ENCODE measurements at places on chromosomes 5 and 9.

DNA sequence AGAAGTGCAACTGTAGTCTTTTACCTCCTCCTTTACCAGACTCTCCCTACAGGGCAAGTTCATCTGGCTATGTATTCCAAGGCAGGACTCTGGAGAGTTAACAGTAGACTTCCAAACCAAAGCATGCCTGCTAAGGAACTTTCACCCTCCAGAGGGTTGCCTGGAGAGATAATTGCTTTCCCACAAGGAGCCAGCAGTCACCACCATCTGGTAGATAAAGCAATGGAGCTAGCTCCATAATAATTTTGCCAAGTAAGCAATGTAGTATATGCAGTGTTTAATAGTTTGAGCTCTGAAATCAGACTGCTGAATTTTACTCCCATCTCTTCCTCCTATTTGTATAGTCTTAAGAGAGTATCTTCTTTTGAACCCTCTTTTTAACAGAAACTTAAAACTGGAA, 566.8 kb upstream of the PTGER4 start:
- no peak overlapping the region for H3K4me3 ChIP-seq
- no peaks in the 10 kb centered on the region for H3K27me3 ChIP-seq

DNA sequence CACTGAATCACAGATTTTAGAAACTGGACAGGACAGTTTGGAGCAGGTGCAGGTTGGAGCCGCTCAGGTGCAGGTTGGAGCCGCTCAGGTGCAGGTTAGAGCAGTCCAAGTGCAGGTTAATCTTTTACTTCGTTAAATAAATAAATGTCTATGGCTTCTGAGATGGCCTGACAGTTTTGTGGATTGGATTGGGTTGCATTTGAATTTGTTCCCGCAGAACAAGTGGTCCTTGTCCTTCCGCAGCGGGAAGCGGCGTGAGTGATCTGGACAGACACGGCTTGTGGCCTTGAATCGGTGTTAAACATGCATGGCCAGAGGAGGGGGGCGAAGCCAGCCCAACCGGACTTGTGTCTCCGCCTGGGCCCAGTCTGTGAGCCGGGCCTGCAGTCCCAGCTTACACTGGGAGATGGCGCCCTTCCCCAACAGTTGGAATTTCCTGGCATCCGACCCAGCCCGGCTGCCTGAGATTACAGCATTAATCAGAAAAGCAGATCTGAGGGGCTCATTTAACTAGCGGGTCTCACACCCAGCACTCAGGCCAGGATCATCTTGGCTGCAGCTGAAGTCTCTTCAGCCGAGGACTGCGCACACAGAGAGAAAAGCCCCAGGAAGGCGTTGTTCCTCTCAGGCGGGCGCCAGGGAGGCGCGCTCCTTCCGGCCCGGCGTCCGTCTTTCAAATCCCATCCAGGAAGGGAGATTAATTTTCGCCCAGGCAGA, 1.5 kb upstream of the OLFM1 start:
- DNase-seq, result peak; percentile 31
- H3K36me3 ChIP-seq, result no peaks in the 10 kb centered on the region
- H3K27me3 ChIP-seq, result peaks cover 64% of the 10 kb centered on the region
- peaks cover 7% of the 10 kb centered on the region for H3K4me1 ChIP-seq
- peak overlapping the region; percentile 78 for H3K27ac ChIP-seq

DNA sequence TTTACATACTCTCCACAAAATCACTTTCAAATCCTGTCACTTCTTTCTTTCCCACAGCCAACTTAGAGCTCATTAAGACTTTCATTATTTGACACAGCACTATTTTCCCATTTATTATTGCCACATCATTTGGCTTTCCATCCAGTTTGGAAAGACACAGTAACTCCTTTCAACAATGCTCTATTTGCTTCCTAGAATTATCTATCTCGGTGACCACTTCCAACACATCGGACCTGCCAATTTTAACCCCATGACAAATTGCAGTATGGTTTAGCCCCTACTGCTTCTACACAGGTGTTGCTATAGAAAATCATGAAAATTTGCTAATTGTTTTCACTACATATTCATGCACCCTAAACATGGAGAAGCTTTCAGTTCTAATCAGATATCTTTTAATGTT, 190.6 kb upstream of the COX7C start:
- DNase-seq, result no peak
- H3K4me1 ChIP-seq, result no peaks in the 10 kb centered on the region
- no peaks in the 10 kb centered on the region for H3K36me3 ChIP-seq
- H3K27me3 ChIP-seq, result no peaks in the 10 kb centered on the region
- no peak overlapping the region for H3K27ac ChIP-seq
- no peak overlapping the region for H3K4me3 ChIP-seq

DNA sequence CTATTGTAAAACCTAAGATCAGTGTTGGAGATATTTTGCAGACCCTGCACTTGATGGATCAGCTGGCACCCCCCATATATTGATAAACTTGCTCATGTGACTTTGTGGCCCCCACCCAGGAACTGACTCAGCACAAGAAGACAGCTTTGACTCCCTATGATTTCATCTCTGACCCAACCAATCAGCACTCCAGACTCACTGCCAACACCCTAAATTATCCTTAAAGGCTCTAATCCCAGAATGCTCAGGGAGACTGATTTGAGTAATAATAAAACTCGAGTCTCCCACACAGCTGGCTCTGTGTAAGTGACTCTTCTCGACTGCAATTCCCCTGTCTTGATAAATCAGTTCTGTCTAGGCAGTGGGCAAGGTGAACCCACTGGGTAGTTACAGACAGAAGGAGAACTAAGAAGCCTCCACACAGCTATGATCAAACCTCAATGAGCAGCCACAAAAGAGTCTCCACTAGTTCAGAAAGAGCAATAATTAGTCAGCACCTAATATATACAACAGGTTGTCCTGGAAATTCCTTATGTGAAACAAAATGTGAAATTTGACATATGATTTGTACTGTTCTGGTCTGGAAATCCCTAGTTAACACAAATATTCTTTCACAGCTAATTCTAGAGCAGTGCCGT, 52.2 kb downstream of the ACTL7B start:
- H3K4me3 ChIP-seq, result no peak overlapping the region
- no peaks in the 10 kb centered on the region for H3K4me1 ChIP-seq
- no peak overlapping the region for H3K27ac ChIP-seq
- no peak for DNase-seq

GRCh38 chr9:4829969-4830368, 37.2 kb downstream of the RCL1 start:
- peaks cover 49% of the 10 kb centered on the region for H3K36me3 ChIP-seq
- H3K27ac ChIP-seq, result no peak overlapping the region
- H3K27me3 ChIP-seq, result no peaks in the 10 kb centered on the region
- H3K4me1 ChIP-seq, result peaks cover 14% of the 10 kb centered on the region
- no peak overlapping the region for H3K4me3 ChIP-seq

GRCh38 chr5:142819825-142820224, 49.6 kb downstream of the ARHGAP26 start:
- no peaks in the 10 kb centered on the region for H3K36me3 ChIP-seq
- H3K4me3 ChIP-seq, result no peak overlapping the region
- peaks cover 13% of the 10 kb centered on the region for H3K4me1 ChIP-seq
- no peak for DNase-seq
- no peaks in the 10 kb centered on the region for H3K27me3 ChIP-seq

DNA sequence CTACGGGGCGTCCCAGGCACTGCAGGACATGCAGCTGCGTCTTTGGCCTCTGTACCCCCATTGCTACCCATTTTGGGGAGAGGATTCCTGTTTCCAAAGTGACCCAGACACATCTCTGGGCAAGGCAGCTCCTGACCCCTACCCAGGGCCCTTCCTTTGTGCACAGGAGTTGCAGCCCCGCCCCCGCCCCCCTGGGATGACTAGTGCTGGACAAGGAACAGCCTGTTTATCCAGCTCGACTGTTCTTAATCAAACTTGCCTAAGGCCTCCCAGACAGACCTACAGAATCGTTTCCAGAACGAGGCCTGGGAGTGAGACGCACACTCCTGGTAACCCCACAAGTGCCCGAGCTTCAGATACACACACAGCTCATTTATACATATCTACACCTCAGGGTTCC, 13.2 kb downstream of the DIPK1B start:
- H3K4me1 ChIP-seq, result peaks cover 65% of the 10 kb centered on the region
- H3K36me3 ChIP-seq, result peaks cover 42% of the 10 kb centered on the region
- H3K4me3 ChIP-seq, result no peak overlapping the region
- DNase-seq, result no peak
- peak overlapping the region; percentile 9 for H3K27ac ChIP-seq
- no peaks in the 10 kb centered on the region for H3K27me3 ChIP-seq

GRCh38 chr9:110650261-110650660, 18.3 kb upstream of the MUSK start:
- H3K27ac ChIP-seq, result no peak overlapping the region
- no peak for DNase-seq
- H3K27me3 ChIP-seq, result no peaks in the 10 kb centered on the region
- no peak overlapping the region for H3K4me3 ChIP-seq
- H3K36me3 ChIP-seq, result no peaks in the 10 kb centered on the region

DNA sequence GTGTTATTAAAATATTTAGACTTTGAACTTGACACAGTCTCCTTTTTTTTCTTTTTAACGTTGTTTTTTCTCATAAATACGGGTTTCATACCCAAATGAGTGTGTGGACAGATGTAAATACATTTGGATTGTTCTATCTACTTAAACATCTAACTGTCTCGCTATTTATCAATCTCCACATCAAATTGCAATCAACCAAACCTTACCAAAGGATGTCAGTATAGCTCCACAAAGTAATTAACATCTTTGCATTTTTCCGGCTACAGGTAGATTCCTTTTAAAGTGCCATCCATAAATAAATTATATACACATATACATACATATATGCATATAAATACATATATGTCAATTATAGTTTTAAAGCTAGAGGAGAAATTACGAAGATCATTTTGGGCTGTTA, 705 bp upstream of the CDH10 start:
- no peak for DNase-seq
- H3K27ac ChIP-seq, result no peak overlapping the region
- no peaks in the 10 kb centered on the region for H3K36me3 ChIP-seq
- no peaks in the 10 kb centered on the region for H3K4me1 ChIP-seq
- no peaks in the 10 kb centered on the region for H3K27me3 ChIP-seq

GRCh38 chr5:155923784-155924183, 403.2 kb upstream of the SGCD start:
- H3K4me1 ChIP-seq, result no peaks in the 10 kb centered on the region
- H3K27ac ChIP-seq, result no peak overlapping the region
- DNase-seq, result no peak
- H3K36me3 ChIP-seq, result no peaks in the 10 kb centered on the region

GRCh38 chr9:121674952-121675351, 23.5 kb downstream of the DAB2IP start:
- no peak for DNase-seq
- H3K36me3 ChIP-seq, result no peaks in the 10 kb centered on the region
- no peak overlapping the region for H3K27ac ChIP-seq
- peaks cover 11% of the 10 kb centered on the region for H3K27me3 ChIP-seq
- no peaks in the 10 kb centered on the region for H3K4me1 ChIP-seq

GRCh38 chr9:106146066-106146840, 451.9 kb downstream of the TMEM38B start:
- H3K4me1 ChIP-seq, result no peaks in the 10 kb centered on the region
- no peaks in the 10 kb centered on the region for H3K36me3 ChIP-seq
- DNase-seq, result no peak
- H3K4me3 ChIP-seq, result no peak overlapping the region

- peaks cover 2% of the 10 kb centered on the region for H3K4me1 ChIP-seq
- DNase-seq, result no peak
- H3K27me3 ChIP-seq, result no peaks in the 10 kb centered on the region
- H3K36me3 ChIP-seq, result peaks cover 49% of the 10 kb centered on the region
- H3K4me3 ChIP-seq, result no peak overlapping the region
These were observed 40.9 kb upstream of the SUSD3 start for GRCh38 chr9:93017621-93018020.

DNA sequence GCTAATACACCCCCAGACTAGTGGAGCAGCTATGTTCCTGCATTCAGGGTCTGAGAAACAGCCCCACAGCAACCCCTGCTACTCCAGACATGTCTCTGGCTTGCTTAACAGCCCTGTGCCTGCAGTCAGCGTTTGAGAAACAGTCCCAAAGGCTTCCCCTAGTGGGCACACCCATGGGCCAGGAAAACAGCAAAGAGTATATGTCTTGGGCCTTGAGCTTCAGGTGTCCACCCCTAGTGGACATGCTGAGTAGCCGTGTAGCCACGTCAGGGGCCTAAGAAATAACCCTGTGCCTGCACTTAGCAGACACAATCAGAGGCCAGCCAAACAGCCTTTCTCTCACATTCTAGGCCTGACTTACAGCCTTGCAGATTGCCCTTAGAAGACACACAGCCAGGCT, 698.6 kb downstream of the PTPRD start:
- H3K27me3 ChIP-seq, result no peaks in the 10 kb centered on the region
- no peaks in the 10 kb centered on the region for H3K4me1 ChIP-seq
- H3K36me3 ChIP-seq, result peaks cover 6% of the 10 kb centered on the region
- DNase-seq, result no peak
- H3K4me3 ChIP-seq, result no peak overlapping the region

DNA sequence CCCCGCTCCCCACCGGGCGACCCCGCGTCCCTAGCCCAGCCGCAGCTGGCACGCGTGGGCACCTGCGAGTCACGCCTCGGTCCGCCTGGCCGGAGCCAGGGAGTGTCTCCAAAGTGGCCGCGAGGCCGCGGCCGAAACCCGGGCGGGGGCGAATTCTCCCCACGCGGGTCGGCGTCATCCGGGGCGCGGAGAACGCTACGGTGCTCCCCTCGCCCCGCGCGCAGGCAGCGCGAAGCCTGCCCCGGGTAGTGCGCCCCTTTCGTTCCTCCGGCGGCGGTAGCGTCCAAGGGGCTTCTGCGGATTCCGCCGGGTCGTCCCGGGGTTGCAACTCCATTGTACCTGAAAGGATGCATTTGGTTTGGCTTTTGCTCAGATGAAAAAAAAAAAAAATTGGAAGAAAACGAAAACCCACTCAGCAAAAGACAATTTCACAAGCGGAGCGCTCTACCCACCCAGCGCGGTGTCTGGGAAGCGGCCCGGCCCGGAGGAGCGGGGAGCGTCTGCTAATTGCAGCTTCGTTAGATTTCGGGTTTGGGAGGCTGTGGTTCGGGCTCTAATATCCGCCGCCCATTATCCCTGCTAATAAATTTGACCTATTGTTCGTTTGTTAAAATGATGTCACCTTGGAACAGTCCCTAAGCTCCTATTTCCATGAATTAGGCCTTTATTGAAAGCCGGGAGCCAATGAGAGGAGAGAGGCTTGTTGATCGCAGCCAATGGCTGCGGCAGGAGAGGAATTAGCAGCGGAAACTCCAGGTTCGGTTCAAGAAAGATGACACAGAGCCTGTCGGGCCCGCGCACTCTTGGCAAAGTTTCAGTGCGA, at the start of gene TLX3:
Gene TLX3, plus strand, starts transcription at position 796 of the 823 bp plus-strand sequence. CDS start 118 bp downstream, outside the sequence.
- no peak for DNase-seq
- H3K27me3 ChIP-seq, result peaks cover 59% of the 10 kb centered on the region
- peak within 1 kb of the TSS; percentile 44 for H3K4me3 ChIP-seq

GRCh38 chr5:121497176-121497575, 354.5 kb upstream of the FTMT start:
- no peak overlapping the region for H3K27ac ChIP-seq
- H3K36me3 ChIP-seq, result no peaks in the 10 kb centered on the region
- H3K4me1 ChIP-seq, result no peaks in the 10 kb centered on the region
- DNase-seq, result no peak
- no peak overlapping the region for H3K4me3 ChIP-seq

DNA sequence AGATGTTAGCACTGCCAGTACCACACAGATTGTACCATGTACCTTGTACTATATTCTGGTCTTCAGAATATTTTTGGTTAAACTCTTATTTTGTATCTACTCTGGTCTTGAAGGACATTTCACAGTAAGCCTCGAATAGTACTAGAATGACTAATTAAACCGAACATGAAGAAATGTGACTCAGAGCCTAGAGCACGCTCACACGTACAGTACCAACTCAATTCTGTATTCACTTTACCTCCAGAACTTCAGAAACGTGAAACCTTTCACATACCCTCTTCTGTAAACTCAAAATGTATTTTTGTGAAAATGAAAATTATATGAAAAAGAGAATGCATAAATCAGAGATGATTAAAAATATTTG, 112.8 kb downstream of the MVB12B start:
- H3K27ac ChIP-seq, result no peak overlapping the region
- no peaks in the 10 kb centered on the region for H3K4me1 ChIP-seq
- H3K36me3 ChIP-seq, result no peaks in the 10 kb centered on the region
- H3K27me3 ChIP-seq, result no peaks in the 10 kb centered on the region
- DNase-seq, result no peak
- no peak overlapping the region for H3K4me3 ChIP-seq
